AG08395 (cell line): ENCODE measurements at places on chromosomes 16 and 17.

DNA sequence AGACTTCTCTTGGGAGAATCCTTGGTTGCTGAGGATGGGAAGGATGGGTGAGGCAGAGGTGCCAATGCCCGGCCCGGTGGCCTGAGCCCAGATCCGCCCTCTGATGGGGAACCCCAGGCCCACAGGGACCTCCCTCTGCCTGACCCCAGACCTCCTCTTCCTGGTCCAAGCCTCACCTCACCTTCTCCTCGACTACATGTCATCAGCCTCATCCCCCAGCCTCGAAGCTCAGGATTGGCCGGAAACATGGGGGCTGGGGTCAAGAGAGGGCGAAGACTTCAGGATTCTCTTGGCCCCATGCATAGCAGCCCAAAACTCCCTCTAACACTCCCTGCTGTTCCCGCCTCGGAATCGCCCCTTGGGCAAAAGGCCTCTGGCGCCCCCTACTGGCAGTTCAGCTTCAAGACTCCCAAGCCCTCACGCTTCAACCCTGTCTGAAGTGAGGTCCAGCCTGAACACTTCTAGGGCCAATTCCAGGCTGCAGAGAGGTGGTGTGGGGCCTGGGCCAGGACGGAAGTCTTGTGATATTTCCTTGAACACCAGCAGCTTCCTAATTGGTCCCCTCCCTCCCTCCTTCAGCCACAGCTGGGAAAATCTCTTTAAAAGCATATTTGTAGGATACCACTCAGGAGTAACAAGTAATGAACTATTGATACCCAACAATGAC is 47.2 kb downstream of the ARHGAP27 start:
- peak; percentile 88 for DNase-seq

GRCh38 chr16:31331807-31332301 is 23.1 kb upstream of the ITGAX start:
- no peak for DNase-seq

DNA sequence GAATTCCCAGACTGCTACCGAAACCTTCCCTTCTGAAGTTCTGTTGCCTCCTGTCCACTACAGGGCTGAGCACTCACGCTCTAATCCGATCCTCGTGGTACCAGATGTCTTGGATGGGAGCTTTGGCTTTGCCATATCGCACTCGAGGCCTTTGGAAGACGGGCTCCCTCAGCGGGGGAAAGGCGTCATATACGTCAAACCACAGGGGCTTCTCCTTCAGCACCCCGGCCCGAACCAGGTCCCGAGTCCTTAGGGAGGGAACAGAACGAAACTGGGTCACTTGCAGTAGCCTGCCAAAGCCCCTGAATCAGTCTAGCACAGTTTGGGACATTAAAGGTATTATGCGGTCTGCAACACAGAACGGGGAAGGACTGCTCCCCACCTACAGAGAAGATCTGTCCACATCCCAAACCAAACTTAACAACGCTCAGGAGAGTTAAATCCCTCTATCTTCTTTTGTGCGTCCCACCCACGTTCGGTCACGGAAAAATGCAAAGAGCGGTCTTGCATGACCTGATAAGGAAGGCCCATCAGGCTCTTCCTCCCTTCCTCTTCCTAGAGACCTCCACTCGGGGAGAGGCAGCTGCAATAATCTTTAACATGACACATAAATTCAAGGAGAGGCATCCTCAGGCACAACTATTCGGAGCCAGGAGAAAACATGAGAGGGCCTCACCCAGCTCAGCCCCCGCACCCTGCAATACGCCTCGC is 526 bp downstream of the MRPS23 start:
- DNase-seq: no peak

DNA sequence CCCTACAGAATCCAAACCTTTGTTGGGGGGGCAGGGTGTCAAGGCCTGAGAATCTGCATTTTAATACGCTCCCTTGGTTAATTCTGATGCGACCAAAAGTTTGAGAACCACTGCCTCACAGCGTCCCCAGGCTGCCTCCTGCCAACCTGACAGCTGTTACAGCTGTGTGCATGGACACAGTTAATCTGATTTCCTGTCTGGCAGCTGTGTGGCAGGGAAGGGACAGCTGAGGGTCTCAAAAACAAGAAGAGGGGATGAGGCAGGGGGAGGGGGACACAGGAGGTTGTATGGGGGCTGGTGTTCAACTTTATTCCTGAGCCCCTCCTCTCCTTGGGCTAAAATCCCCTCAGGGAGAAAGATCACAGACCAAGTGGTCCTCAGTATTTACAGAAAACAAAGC is 17.5 kb downstream of the HDAC5 start:
- DNase-seq: no peak

- DNase-seq: no peak
These were observed 352.9 kb downstream of the UTP18 start for GRCh38 chr17:51613255-51613654.

DNA sequence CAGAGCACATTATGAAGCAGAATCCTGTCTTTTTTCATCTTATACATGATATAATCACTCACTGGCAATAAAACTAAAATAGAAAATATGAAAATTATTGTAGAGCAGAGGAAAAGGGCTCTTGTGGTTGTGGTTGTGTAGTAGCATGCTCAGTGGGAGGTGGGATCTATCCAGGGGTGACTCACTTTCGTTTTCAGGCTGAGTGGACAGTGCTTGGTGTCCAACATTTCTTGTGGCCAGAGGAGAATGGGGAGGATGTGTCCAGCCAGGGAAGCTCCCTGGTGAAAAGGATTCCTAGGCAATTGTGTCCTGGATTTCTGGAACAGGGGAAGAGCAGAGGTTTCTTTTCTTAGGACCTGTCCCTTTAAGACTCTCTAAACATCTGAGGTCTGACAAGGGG is 31.9 kb upstream of the CPHXL start:
- DNase-seq: peak; percentile 49

DNA sequence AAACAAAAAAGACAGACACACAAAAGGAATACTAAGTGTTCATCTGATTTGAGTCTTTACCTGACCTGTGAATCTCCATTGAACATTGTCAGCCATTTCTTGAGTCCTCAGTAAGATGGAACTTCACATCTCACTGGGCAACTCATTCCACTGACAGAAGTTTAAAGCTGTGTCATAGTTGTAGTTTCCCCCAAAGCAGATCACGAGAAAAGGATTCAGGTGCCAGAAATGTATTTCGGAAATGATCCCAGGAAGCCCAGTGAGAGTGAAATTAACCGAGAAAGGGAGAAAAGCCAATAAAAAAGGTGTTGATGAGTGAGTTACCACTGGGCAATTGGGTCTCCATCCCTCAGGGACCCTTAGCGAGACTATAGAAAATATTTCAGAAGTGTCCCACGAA is 6.5 kb downstream of the CHD9 start:
- no peak for DNase-seq

DNA sequence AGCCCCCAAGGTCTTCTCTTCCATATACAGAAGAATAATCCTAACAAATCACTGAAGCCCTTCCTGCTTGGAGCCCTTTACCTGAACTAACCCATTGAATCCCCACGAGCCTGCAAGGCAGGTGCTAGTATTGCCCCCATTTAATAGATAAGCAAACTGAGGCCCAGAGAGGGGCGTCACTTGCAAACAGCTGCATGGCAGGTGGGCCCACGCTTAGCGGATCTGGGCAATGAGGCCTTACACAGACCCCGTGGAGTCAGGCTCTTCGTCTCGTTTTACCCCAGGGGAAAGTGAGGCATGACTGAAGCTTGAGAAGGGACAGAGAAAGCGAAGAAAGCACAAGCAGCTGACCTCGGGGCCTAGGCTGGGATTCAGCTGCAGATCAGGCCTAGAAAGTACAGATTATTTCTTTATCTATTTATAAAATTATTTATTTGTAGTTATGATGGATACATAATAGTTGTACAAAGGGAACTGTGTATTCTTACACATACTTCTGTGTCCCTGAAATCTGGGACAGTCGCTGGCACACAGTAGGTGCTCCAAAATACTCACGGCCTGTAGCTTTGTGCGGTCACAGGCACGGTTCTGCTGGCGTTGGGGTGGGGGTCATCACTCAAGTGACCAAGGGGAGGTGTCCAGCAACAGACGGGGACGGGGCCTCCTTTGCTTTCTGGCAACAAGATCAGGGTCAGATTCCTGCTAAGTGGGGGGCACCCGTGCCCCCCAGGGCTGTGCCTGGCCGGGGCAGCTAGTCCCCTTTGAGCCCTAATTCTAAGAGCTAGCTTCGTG is 223.2 kb upstream of the GSE1 start:
- DNase-seq: no peak

GRCh38 chr17:76781056-76781982 is 43.4 kb downstream of the MFSD11 start:
- no peak for DNase-seq

DNA sequence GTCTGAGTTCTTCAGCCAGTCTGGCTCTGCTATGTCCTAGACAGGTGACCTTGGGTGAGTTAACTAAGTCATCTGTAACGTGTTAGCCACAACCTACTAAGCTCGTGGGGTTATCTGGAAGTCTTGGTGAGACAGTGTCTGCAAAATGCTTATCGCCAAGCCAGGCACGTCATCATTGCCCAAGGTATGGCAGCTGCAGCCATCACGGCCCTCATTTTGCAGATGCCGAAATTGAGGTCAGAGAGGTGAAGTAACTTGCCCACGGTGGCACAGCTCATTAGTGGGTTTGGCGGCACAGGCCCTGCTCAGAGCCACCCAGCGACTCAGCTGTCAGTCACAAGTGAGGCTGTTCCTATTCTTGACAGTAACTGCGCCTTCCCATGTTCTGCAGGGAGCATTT is 79.8 kb downstream of the CMIP start:
- no peak for DNase-seq

- no peak for DNase-seq
These were observed 219.3 kb upstream of the NOG start for GRCh38 chr17:56373981-56374833.

GRCh38 chr17:76696763-76697701 is 13.7 kb downstream of the MXRA7 start:
- DNase-seq: no peak

GRCh38 chr16:81280393-81280792 is 34.4 kb upstream of the GAN start:
- no peak for DNase-seq

- no peak for DNase-seq
These were observed 12.6 kb upstream of the DNASE1 start for GRCh38 chr16:3641801-3642396.

- DNase-seq: peak; percentile 66
These were observed 25.4 kb downstream of the DNAJA2 start for GRCh38 chr16:46947900-46948547.

DNA sequence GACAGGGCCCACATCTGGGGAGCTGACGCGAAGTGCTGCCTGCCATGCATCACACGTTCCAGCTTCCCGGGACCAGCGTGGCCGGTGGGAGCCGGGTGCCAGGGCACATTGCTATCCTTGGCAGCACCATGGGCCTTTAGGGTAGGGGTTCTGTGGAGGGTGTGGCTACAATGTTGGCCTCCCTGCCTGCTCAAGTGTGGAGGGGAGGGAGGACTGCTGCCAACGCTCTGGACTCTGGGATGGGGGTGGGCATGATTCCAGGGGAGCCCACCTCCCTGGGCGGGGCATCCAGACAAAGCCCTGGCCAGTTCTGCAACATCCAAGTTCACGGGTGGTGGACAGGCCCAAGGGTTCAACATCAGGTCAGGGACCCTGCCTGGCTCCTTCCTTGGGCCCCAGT is 13.9 kb downstream of the GRB7 start:
- no peak for DNase-seq

GRCh38 chr17:73192206-73192893 is 505 bp upstream of the COG1 start:
- DNase-seq: peak; percentile 87

DNA sequence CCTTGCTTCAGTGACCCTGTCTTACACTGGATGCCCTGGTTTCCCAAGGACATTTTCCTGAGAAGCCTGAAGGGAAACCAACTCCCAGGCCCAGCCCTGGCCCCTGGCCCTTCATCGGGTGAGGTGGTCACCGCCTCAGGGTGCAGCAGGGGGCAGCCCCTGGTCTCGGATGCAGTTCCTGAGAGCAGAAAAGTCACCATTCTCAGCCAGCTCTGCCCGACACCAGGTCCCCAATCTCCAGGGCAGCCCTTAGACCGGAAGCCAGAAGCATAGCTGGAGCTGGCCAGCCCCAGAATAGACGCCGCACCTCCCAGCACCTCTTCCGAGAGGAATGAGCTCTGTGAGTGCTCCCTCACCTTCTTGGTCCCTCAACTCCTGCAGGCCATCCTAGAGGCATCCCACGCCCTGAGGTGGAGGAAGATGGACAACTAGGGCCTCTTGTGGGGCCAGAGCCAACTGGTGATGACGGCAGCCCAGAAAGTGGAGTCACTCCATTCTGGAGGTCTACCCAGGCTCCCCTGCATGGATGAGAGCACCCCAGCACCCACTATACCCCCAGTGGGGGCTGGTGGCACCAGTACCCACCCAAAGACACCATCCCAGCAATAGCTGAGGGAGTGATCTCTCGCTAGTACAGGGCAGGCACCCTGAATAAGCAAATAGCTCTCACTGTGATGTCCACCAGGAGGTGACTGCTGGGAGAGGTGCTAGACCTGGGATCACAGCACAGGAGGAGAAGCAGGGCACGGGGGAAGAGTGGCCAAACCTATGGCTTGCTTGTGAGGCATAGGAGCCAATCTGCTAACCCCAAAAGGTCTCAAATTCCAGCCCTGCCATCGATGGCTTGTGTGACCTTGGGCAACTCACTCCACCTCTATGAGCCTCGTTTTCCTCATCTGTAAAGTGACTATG is 56.2 kb downstream of the TK2 start:
- no peak for DNase-seq

GRCh38 chr17:42378959-42379594 is 9.2 kb downstream of the STAT3 start:
- DNase-seq: peak; percentile 40

DNA sequence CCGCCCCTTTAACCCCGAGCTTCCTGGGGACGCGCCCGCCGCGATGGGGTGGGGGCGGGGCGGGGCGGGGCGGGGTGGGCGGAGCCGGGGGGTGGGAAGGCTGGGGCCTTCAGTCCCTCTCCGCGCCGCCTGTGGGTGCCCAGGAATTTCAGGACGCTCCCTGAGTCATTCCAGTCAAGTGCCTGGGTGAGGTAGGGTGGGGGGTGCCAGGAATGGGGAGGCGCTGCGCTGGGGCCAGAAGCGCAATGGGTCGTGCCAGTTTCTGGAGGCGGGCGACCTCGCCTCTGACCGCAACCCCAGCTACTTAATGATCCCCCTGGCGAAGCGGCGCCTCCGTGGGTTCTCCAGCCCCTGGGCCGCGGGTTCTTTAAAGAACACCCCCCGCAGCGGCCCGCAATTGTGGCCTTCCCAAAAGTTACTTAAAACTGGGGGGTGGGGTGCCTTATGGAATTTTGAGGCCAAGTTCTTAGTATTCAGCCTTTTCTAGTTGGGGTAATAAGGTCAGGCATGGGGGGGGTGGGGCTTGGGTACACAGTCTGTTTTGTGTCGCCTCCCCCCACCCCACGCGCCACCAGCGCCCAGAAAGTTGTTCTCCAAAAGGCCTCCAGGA is 826 bp upstream of the GSE1 start:
- DNase-seq: peak; percentile 97

GRCh38 chr16:57196753-57197152 is 10.6 kb downstream of the RSPRY1 start:
- DNase-seq: no peak

- DNase-seq: no peak
These were observed 11.1 kb downstream of the COG1 start for GRCh38 chr17:73203788-73204479.
